ENCODE measurements at places on chromosomes 11 and 22.
A peak's percentile ranks its signal among the peaks of the same experiment; 100 is the strongest.

- no peak for DNase-seq
Measured at GRCh38 chr11:123381817-123382554, 48.1 kb upstream of the GRAMD1B start.

DNA sequence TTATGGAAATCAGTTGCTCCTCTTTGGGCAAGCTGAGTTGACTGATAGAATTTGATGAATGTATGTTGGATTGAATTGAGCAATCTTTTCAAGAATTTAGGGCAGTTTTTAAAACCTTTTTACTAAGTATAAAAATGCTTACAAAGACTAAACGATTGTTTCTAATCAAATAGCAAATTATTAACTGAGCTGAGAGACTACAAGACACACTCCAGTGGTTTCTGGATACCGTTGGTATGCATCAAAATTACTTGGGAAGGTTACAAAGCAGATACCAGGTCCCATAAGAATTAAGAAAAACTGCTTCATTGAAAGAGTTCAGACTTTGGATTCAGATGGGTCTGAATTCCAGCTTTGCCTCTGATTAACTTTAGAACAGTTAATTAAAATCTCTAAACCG is 721.4 kb downstream of the FAM181B start:
- DNase-seq, result no peak

GRCh38 chr11:15206791-15207190 is 92.1 kb downstream of the INSC start:
- no peak for DNase-seq

DNA sequence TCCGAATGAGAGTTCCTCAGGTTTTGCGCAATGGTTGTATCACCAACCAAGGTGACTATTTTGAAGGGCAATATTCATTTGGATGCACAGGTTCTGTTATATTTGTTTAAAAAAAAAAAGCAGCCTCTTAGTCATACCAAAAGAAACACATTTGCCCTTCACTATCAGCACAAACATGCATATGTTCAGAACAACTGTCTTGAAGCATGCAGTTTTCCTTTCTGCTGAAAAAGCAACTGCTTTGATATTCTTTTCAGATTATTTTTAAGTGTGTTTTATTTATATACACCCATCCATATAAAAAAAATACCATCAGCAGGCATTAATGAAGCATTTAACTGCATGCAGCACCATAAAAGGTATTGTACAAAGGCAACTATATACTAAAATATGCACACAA is 67.8 kb downstream of the RBFOX2 start:
- DNase-seq, result no peak

DNA sequence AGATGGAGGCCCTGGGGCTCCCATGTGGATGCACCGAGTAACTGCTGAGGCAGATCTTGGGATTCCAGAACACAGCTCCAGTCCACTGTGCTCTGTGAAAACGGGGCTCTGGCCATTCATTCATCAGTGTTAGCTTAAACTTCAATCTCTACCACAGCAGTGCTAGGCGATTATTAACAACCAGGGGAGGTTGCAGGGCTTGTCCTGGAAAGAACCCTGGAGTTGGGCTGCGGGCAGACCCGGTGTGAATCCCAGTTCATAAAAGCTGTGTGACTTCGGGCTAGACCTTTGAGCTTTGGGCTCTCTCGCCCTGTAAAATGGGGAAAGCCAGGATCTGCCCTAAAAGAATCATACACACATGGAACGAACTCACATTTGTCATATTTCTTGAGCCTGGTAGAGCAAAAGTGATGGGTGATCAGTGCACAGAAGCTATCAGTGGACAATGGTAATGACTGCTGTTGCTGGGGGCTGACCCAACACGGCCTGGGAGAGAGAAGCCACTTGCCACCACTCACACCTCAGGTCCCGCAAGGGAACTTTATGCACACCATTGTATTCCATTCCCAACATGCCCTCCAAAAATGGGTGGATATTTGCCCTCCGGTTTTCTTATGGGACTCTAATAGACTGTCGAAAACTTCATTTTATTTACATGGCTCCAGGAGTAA is 15.6 kb upstream of the CRYBB3 start:
- no peak for DNase-seq

- peak; percentile 35 for DNase-seq
Measured at GRCh38 chr22:36277482-36278291, 24.8 kb downstream of the APOL1 start.

DNA sequence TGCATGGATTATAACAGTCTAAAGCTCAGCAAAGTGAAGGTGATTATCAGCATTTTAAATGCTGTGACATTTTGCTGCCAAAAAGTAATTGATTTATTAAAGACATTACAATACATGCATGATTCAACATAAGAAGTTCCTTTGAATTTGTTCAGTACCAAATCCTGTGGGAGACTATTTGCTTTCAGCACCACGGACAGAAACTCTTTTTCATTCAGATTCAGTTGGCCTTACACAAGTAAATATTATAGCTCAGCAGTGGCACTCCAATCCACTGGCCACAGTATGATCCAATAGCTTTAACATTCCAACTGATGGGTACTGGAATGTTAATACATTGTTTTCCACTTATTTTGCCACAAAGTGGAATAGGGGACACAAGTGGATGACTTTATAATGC is 806.7 kb downstream of the NTM start:
- DNase-seq, result no peak

GRCh38 chr11:46277622-46278386 is at the start of gene CREB3L1:
Gene CREB3L1, plus strand, starts transcription at chr11:46277662. Its CDS starts 450 bp downstream, at chr11:46278112.
- DNase-seq, result no peak
